T-cell (primary cell): ENCODE measurements at places on chromosomes 2 and 18. TPM values are rescaled to one million over a fixed set of nuclear protein-coding genes. Genes with fewer than 3 reads are reported as not detected.

DNA sequence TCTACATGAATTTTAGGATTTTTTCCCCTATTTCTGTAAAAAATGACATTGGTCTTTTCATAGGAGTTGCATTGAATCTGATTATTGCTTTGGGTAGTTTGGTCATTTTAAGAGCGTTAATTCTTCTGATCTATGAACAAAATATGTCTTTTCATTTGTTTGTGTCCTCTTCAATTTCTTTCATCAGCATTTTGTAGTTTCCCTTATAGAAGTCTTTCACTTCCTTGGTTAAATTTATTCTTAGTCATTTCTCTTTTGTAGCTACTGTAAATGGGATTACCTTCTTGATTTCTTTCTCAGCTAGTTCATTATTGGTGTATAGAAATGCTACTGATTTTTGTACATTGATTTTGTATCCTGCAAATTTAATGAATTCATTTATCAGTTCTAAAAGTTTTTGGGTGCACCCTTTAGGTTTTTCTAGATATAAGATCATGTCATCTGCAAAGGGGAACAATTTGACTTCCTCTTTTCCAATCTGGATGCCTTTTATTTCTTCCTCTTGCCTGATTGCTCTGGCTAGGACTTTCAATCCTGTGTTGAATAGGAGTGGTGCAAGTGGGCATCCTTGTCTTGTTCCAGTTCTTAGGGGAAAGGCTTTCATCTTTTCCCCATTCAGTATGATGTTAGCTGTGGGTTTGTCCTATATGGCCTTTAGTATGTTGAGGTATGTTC lies 36.6 kb upstream of the AAK1 start:
- no peak overlapping the region for H3K27ac ChIP-seq
- H3K27me3 ChIP-seq = no peaks in the 10 kb centered on the region
- peaks cover 16% of the 10 kb centered on the region for H3K4me1 ChIP-seq
- no peak overlapping the region for H3K4me3 ChIP-seq
- H3K36me3 ChIP-seq = no peaks in the 10 kb centered on the region

DNA sequence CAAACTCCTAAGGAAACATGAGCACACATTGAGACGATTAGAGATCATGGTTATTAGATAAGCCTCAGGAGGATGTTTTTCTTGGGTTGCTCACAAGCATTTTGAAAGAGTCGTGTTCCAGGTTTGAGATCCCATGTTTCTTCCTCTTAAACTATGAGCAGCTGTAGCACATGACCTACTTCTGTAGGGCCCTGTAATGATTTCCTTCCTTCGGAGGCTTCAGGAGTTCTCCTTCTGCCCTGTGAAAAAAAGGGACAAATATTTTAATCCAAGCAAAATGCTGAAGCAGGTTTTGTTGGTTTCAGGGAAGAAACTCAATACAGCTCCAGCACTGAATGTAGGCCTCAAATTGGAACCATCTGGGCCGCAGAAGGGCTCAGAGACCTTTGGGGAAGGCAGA lies 82.6 kb downstream of the POU3F3 start:
- H3K4me1 ChIP-seq = no peaks in the 10 kb centered on the region
- no peaks in the 10 kb centered on the region for H3K36me3 ChIP-seq
- no peak overlapping the region for H3K27ac ChIP-seq
- no peaks in the 10 kb centered on the region for H3K27me3 ChIP-seq

DNA sequence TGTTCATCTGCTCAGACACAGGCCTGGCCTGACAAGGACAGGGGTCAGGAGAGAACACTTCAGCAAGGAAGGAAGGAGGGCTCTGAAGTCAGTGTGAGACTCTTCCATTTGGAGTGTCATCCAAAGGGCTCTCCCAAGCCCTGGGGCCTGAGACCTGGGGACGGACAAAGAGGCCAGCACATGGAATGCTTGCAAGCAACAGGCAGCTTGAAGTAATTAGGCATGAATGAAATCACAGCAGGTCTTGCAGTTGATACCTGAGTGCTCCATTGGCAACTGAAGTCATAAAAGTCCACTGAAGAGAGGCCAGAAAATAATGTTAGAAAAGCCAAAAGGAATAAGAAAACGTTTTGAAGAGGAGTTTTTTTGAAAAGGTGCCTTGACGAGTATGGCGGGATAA lies 231.7 kb downstream of the VAPA start:
- H3K4me3 ChIP-seq = no peak overlapping the region
- DNase-seq = no peak
- no peaks in the 10 kb centered on the region for H3K4me1 ChIP-seq
- no peaks in the 10 kb centered on the region for H3K36me3 ChIP-seq
- H3K27ac ChIP-seq = no peak overlapping the region
- no peaks in the 10 kb centered on the region for H3K27me3 ChIP-seq

GRCh38 chr2:15112216-15112615 lies 448.9 kb downstream of the NBAS start:
- no peak overlapping the region for H3K4me3 ChIP-seq
- no peaks in the 10 kb centered on the region for H3K27me3 ChIP-seq
- no peak overlapping the region for H3K27ac ChIP-seq
- no peaks in the 10 kb centered on the region for H3K4me1 ChIP-seq
- DNase-seq = no peak

GRCh38 chr2:232174662-232175061 lies 203.9 kb upstream of the ALPP start:
- no peaks in the 10 kb centered on the region for H3K4me1 ChIP-seq
- no peaks in the 10 kb centered on the region for H3K36me3 ChIP-seq
- no peak overlapping the region for H3K27ac ChIP-seq
- no peaks in the 10 kb centered on the region for H3K27me3 ChIP-seq
- no peak overlapping the region for H3K4me3 ChIP-seq

DNA sequence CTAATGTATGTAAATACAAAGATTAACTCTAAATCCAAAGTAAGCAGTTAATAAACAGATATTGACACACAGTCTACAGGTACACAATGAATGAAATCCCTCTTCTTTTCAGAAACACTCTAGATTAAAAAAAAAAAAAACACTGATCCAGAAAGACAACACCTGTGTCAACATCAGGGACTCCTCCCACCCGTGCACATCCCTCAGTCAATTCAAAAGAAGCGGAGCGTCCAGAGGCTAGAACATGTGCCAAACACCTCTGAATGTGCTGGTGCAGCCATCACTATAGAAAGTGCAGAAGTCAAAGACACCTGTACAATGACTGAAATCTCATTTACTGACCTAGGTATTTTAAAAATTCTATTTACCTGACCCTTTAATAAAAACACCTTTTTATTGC lies 622.6 kb upstream of the ID2 start:
- no peaks in the 10 kb centered on the region for H3K4me1 ChIP-seq
- no peaks in the 10 kb centered on the region for H3K36me3 ChIP-seq
- H3K27me3 ChIP-seq = no peaks in the 10 kb centered on the region
- no peak overlapping the region for H3K4me3 ChIP-seq
- DNase-seq = no peak

DNA sequence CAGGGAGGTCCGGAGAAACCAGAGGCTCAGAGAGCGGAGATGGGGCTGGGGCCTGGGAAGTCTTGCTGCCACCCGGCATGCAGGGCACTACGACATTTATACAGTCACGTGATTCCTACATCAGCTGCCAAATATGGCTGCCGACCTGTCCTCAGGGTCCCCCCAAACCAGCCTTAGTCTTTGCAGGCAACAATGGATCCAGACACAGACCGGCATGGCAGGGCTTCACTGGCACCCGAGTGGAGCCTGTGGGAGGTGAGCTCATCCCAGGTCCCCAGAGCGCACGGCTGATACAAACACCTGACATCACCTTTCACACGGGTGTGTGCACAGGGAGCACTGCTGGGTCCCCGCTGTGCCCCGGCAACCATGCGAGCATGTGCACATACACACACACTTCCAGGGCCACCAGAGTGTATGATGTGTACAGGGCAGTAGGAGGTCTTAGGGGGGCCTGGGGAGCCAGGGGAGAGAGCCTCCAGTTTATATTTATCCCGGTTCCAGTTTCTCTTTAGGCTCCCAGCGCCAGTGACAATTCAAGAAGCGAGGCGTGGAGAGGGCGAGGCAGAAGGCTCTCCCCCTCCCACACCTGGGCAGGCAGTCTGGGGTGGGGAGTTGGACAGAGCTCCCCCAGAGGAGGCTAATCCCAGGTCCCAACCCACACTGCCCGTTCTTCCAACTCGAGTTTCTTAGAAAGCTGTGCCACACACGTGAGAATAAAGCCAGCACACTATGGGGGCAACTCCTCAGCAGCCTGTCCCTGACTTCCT lies 2.7 kb downstream of the SEMA4C start:
- H3K4me3 ChIP-seq = peak overlapping the region; percentile 75
- peaks cover 44% of the 10 kb centered on the region for H3K4me1 ChIP-seq
- H3K27me3 ChIP-seq = no peaks in the 10 kb centered on the region
- DNase-seq = no peak

DNA sequence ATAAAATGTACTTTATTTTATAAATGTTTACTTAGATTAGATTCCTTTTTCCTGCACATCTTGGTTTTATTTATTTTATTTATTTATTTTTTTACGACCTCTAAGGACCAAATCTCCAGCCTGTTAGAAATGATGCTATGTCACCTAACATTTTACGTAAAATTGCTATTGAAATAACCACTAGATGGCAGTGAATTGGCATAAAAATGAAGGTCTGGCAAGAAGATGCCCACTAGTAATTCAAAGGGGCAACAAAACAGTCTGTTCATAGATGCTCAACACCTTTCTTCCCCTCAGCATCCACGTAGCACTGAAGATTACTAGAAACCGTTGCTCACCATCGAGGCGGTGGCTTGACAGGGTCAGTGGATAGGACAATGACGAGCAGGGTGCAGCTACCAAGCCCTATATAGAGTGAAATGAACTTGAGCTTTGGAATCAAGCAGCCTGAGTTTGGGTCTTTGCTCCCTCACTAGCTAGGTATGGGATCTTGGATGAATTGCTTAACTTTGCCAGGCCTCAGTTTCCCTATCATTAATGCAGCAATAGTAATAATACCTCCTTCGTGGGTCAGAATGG lies 128.7 kb upstream of the L3MBTL4 start:
- H3K27ac ChIP-seq = no peak overlapping the region
- no peaks in the 10 kb centered on the region for H3K4me1 ChIP-seq
- no peak for DNase-seq
- H3K36me3 ChIP-seq = no peaks in the 10 kb centered on the region
- H3K27me3 ChIP-seq = no peaks in the 10 kb centered on the region
- no peak overlapping the region for H3K4me3 ChIP-seq

SIX2 gene
- total RNA-seq = not detected

DNER gene
- total RNA-seq = not detected

TPO gene
- 0.26 TPM for total RNA-seq

MC2R gene
- total RNA-seq = not detected

CNTNAP5 gene
- total RNA-seq = not detected
